Cardiac septum (tissue), 1 donor: ENCODE measurements at places on chromosomes 2 and 18.

- DNase-seq, result no peak
Measured at GRCh38 chr2:43377327-43377726, 150.9 kb upstream of the ZFP36L2 start.

GRCh38 chr2:47354848-47355204 lies 48.1 kb upstream of the MSH2 start:
- DNase-seq, result no peak

DNA sequence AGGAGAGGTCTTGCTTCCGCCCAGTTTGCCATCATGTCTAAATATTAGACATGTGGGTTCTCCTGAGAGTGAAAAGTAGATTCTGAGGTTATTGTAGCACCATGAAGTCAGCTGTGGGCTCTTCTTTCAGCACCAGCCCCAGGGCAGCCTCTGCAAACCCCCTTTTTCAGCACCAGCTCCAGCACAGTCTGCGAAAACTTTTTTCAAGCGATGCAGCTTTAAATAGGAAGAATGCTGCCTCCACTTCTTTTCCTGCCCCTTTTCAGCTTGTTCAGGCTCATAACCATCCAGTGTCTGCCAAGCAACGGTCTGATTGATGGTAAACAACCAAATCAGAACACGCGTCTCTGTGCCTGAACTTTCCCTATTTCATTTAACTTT lies at the start of gene COL5A2:
TSS of gene COL5A2 (minus strand) at position 192 of the 381 bp plus-strand sequence. CDS start at position 35, 157 bp downstream.
- no peak for DNase-seq

DNA sequence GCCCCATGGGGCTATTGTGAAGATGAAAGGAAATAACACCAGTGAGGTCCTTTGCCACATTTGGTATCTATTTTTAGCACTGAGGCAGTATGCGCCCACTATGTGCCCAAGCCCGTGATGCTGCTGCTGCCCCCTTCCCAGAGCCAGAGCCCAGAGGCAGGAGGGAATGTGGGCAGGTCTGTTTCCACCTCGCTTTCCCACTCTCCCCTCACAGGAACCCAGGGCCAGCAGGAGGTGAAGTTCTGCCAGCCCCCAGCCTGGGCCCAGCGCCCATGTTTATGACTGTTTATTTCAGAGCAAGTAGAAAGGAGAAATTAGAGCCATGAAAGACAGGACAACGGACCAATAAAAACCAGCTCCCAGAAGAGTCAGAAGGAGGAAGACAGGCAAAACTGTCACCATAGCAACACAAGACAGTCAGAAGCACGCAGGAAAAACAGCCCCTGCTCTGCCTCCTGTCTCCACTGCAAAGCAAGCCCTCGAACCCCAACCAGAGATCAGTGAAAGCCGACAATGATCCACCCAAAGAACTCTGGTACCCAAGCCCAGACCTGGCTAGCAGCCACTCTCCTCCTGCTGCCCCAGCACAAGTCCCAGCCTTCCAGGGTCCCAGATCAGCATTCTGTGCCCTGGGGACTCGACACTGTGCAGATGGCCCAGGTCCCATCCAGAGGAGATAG lies 1.4 kb downstream of the CYRIA start:
- no peak for DNase-seq
